ENCODE measurements at places on chromosomes 2 and 18.

- DNase-seq: peak; percentile 48
These were observed 5.1 kb upstream of the MAL start for GRCh38 chr2:95020275-95021022.

- no peak for DNase-seq
These were observed 69.7 kb downstream of the DCC start for GRCh38 chr18:52409727-52410126.

DNA sequence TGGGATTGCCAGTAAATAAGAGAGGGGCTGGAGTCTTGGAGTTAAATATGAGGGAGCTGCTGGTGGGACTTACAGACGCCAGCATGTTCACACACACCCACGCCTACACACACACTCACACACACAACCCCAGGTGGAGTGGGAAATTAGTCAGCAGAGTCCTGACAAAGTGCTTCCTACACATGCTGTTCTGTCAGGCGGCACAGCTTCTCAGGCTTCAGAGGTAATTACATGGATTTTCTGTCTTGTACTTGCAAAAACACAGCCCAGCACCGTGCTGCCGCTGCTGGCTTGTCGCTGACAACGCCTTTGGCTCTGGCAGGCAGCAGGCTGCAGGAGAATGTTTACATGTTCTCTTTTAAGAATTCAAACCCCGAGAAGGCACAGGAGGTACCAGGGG, 1186.3 kb upstream of the CELF4 start:
- no peak for DNase-seq

DNA sequence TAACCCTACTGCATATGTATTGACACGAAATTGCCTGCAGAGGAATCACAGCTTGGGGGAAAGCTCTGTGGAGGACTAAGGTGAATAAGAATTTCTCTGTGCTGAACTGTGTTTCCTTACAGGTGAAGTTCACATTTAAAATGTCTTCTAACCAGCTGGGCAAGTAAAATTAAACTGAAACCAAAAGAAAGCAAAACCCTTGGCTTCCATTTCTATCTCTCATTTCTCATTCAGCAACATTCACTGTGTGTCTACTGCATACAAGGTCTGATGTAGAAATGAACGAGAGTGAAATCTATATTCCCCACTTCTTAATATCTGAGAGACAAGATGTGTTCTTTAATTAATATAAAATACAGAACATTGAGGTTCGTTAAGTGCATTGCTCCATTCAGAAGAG, 397.3 kb downstream of the SOX11 start:
- DNase-seq: no peak

GRCh38 chr2:119960821-119961220, 52.1 kb upstream of the EPB41L5 start:
- DNase-seq: peak; percentile 22

DNA sequence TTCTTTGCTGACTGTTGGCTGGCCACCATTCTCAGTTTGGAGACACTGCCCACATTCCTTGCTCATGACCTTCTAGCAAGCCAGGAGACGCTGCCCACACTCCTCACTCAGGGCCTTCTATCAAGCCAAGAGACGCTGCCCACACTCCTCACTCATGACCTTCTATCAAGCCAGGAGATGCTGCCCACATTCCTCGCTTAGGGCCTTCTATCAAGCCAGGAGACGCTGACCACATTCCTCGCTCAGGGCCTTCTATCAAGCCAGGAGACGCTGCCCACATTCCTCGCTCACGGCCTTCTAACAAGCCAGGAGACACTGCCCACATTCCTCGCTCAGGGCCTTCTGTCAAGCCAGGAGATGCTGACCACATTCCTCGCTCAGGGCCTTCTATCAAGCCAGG, 131.3 kb upstream of the CBLN2 start:
- DNase-seq: no peak
